ENCODE measurements at places on chromosomes 5 and 9.

DNA sequence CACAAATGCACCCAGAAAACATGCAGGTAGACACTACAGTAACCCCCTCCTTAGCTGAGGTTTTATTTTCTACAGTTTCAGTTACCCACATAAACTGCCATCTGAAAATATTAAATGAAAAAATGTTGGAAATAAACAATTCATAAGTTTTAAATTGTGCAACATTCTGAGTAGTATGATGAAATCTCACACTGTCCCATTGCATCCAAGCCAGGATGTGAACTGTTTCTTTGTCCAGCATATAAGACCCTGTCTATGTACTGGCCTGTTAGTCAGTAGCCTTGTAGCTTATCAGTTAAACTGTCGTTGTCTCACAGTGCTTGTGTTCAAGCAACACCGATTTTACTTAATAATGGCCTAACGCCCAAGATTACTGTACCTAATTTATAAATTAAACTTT, 630.5 kb downstream of the ANXA1 start:
- DNase-seq = no peak

- peak; percentile 54 for DNase-seq
Measured at GRCh38 chr9:128276574-128277270, 646 bp downstream of the SWI5 start.

DNA sequence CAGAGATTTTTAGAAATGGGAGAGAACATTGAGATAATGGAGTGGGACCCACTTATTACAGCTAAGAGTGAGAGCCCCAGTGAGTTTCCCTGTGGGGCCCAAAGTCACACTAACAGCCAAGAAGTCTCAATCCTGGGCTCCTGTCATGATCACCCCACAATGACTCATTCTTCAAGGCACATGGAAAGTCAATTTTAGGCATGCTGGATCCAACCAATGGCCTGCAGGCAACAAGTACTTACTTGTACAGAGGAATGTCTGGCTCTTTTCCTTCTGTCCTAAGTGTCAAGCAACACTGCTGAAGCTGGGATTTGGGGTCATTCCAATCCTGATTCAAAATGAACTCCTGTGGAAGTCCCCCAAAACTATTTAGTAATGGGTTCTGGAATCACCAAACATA, 123.1 kb downstream of the DROSHA start:
- DNase-seq = no peak

DNA sequence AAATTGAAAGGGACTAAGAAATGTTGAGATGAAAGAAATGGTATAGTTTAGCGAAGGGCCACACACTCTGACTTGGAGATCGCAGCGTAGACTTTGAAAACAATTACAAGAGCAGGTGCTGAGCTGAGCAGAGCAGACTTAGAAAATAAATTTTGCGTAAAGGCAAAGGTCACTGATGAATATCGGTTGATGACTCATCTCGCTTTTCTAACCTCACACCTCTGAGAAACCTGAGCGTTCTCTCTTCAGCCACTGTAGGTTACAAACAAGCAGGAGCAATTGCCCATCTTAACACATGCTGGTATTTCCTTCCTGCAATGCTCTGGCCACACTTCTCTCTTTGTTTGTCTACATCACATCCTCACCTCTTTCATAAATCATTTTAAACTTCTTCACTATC, 190.6 kb upstream of the C9orf72 start:
- no peak for DNase-seq

DNA sequence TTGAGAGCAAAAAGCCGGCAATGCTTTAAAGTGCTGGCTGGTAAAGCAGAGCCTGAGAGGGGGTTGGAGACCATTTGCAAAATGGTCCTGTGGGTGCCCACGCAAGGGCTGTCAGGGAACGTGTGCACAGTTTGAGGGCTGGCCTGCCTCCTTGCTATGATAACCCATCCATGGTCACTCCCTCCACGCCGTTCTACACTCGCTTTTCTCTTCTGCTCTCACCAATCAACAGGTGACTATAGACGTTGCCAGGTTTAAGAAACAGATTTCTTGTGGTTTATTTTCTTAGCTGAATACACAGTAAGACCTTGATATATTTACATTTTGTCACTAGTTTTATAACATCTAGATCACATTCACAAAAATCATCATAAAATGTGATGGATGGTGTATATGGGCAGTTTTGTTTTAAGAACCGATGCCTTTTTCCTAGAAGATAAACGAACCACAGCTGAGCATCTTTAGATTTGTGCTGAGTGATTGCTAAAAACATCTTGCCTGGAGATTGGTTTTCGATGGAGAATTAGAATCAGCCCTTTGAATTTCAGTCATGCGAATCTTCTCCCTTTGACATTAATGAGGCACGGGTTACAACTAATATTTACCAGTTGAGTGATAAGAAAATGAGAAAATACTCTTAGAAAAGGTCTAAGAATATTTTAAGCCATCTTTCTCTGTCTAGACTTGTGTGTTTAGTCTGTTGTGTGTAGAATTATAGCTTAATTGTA, 13.9 kb downstream of the MAP1B start:
- DNase-seq = no peak

All from endothelial cell of umbilical vein (primary cell).